Kidney tubule cell (primary cell): ENCODE measurements at places on chromosomes 6 and 20.
A peak's percentile ranks its signal among the peaks of the same experiment; 100 is the strongest.

DNA sequence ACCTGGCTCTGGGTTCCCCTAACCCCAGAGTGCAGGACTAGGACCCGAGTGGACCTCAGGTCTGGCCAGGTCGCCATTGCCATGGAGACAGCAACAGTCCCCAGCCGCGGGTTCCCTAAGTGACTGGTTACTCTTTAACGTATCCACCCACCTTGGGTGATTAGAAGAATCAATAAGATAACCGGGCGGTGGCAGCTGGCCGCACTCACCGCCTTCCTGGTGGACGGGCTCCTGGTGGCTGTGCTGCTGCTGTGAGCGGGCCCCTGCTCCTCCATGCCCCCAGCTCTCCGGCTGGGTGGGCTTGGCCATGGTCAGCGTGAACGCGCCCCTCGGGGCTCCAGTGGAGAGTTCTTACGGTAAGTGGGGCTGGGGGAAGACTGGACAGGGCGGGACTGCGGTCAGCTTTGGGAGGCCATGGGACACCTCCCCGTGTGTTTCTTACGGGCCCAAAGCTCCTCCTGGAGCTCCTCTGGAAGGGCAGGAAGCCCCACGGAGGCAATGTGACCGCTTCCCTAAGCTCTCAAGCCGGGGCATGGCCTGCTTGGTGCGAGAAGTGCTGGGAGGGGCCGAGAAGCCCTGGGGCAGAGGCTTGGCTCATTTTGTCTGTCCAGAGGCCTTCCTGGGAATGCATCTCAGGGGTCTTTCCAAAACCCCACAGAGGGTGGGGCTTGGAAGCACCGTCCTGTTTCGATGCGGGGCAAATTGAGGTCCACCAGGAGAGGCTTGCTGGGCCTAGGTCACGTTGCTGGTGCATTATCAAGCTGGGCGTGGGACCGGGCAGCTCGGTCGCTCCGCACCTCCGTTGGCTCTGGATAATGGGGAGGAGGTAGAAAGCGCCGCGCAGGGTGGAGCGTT is at the start of gene HNF4A:
HNF4A (plus strand) TSS at position 202 of the 855 bp plus-strand sequence; CDS start at position 308, 106 bp downstream.
- no peak for DNase-seq

DNA sequence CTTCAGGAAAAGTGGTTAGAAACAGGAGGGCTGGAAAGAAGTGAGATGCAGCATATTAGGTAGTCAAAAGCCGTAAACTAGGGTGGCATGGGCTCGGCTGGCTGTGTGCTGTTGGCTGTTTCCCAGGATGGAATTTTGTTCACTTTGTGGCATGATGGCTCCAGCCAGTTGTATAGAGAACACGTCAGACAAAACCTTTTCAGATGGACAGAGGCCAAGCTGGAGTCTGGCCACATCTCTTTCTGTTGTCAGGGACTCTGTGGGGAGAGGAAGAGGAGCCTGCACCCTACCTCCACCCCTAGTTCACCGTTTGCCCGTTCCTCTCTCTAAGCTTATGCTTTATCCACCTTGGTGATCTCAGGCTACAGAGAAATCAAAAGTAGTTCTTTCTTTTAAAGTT is 22.0 kb downstream of the C6orf89 start:
- no peak for DNase-seq

DNA sequence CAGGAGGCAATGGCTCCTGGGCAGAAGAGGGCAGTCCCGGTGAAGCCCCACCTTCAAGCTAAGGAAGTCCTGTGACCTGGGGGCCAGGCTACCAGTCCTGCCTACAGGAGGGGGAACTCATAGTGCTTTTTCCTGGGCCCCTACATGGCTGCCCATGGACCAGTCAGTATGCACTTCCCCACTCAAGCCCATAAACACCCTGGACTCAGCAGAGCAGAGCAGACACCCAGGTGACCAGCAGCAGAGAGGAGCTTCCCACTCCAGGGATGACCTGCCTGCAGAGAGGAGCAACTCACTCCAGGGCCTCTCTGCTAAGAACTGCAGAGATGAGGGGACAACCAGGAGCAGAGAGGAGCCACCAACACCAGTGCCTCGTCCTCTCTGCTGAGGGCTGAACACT is 14.3 kb upstream of the ABCC10 start:
- DNase-seq = no peak

DNA sequence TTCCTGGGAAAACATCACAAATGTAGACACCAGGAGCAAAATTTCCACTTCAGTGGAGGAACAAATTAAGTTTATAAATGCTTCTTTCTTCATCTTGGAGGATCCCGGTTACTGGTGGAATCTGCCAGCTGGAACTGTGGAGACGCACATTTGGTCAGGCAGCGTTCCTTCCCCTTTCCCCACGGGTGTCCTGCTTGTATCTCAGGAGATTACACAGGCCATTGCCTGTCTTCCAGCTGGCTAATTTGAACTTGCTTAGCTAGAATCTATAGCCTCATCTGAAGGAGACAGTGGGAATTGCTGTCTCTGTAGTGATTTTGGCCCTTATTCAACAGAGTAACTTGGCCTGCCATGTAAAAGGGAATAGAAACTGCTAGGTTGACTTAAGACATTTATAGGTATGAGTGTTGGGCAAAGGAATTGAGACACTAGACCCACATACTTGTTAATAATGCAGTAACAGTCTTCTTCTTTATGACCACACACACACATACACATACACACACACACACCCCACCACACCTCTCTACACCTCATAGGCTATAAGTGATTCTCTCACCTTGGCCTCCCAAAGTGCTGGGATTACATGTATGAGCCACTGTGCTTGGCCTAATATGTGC is 34.4 kb downstream of the TSBP1 start:
- DNase-seq = no peak

DNA sequence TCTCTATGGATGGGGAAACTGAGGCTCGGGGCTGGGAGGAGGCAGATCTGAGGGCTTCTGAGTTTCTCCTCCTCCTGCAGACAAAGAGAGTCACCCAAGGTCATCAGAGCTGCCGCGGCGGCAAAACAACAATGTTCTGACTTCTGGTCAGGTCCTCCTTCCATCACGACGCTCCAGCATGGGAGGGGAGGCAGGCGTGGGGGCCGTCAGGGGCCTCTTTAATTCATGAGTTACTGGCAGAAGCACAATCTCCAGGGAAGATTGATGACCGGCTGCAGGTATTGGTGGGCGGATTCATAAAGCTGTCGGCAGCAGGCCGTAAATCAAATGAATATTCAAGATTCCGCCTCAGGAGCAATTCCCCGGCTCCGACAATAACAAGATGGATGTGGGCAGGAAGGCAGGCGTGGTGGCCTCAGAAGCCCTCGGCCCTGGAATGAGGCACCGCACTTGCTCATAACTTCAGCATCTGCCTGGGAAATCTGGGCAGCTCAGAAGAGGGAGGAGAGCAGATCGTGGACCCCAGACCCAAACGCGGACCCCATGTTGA is 19.1 kb downstream of the PCK1 start:
- no peak for DNase-seq

GRCh38 chr6:2575236-2575635 is 175.5 kb downstream of the MYLK4 start:
- no peak for DNase-seq

GRCh38 chr6:138341176-138341575 is 36.5 kb upstream of the SMIM28 start:
- DNase-seq = no peak

- no peak for DNase-seq
Measured at GRCh38 chr6:123526128-123526527, 110.6 kb downstream of the TRDN start.

- no peak for DNase-seq
Measured at GRCh38 chr6:98498866-98499265, 335.5 kb upstream of the POU3F2 start.

DNA sequence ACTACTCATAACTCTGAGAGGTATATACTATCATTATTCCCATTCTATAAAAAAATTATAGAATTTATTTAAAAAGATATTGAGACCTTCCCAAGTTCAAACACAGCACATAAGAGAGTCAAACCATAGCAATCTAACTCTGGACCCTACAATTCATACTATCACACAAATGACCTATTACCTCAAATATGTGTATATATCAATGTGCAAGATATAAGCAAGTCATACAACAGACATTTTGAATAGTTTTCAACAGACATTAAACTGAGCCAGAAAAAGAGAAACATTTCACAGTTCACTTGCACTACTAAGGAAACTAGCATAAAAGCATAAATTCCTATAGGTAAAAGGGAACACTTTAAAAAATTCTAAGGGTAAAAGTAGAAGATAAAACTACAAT is 11.7 kb downstream of the PHIP start:
- DNase-seq = no peak

- no peak for DNase-seq
Measured at GRCh38 chr6:37459981-37460800, 27.2 kb downstream of the CMTR1 start.

- DNase-seq = no peak
Measured at GRCh38 chr20:59217794-59218280, 54.2 kb downstream of the ZNF831 start.

GRCh38 chr6:31814677-31815024 is 432 bp downstream of the HSPA1L start:
- peak; percentile 98 for DNase-seq

DNA sequence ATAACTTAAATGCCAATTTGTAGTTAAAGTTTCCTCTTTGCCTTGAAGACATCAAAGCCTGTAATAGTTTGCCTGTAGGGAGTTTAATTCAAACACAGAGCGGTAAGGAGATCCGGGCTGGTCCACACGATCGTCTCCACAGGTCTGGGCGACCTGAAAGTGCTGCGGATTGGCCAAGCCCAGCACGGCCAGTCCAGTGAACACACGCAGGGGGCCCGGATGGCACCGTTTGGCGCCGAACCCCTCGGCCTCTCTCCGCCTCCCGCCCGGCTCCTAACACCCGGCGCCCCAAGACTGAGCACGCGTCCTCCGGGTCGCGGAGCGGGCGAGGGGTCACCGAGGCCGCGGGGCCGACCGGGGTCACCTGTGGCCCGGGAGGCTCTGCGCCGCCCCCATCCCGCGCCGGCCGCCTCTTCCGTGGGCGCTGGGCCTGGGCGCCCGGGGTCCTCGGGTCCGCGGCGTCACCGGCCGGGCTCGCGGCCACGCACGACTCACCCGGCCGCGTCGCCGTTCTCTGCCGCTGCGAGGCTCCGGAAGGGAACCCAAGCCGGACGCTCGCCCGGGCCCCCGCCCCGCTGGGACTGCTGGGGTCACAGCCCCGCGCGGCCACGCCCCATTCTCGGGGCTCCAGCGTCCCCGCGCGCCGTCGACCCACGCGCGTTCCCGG is 481 bp downstream of the SERPINB6 start:
- DNase-seq = peak; percentile 61

- no peak for DNase-seq
Measured at GRCh38 chr20:58752565-58752964, 60.0 kb downstream of the NPEPL1 start.

DNA sequence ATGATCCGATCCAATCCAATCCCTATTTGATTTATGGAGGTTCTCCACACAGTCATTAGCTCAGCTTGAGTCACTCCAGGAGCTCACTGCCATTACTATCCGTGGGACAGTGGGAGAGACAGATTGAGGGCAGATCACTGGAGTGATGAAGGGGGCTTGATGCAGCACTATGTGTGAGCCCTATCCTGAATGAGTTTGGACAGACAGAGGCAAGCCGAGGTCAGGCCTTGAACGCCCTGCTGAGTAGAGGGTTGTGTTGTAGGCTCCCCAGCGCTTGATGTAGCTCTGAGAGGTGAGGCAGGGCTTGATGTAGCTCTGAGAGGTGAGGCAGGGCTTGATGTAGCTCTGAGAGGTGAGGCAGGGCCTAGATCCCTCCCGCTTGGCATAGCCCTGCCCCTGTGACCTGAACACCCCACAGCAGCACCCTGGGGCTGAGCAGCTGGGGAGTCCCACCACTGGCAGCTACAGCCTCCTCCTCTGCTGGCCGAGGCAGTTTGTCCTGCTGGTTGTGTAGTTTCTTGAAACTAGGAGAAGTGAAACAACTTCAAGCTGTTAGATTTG is 58.7 kb downstream of the ZFAND3 start:
- peak; percentile 6 for DNase-seq

GRCh38 chr6:149862922-149863697 is 1.0 kb downstream of the LRP11 start:
- DNase-seq = peak; percentile 85

- DNase-seq = no peak
Measured at GRCh38 chr20:20793591-20793990, 81.1 kb upstream of the RALGAPA2 start.

DNA sequence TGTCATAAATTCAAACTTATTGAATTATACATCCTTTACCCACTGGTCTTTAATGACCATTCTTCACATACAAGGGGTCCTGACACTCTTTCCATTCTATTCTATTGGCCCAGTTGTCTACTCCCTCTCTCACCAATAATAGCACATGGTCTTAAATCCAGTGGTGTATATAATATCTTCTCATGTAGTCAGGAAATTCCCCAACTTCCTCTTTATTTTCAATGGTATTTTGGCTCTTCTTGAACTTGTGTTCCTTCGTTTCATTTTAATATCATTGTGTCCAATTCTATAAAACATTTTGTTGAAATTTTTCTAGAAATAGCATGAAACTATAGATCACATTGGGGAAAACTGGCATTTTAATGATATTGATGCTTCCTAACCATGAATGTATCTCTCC is 36.8 kb downstream of the PSMB9 start:
- DNase-seq = no peak

DNA sequence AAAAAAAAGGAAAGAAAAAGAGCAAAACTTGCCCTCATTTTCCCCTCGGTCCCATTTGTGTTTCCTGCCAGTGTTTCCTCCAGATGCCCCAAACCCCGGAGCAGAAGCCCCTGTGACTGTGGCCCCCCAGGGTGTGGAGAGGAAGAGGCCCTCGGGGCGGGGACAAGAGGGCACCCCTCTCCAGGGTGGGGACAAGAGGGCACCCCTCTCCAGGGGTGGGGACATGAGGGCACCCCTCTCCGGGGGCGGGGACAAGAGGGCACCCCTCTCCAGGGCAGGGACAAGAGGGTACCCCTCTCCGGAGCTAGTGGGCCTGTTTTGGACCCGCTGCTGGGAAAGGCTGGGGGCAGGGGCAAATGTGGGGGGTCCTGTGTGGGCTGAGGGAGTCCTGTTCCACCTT is 13.1 kb downstream of the MYT1 start:
- no peak for DNase-seq

GRCh38 chr6:743320-744096 is 50.6 kb upstream of the EXOC2 start:
- DNase-seq = no peak

GRCh38 chr20:53829255-53829723 is 235.7 kb upstream of the ZNF217 start:
- peak; percentile 96 for DNase-seq

DNA sequence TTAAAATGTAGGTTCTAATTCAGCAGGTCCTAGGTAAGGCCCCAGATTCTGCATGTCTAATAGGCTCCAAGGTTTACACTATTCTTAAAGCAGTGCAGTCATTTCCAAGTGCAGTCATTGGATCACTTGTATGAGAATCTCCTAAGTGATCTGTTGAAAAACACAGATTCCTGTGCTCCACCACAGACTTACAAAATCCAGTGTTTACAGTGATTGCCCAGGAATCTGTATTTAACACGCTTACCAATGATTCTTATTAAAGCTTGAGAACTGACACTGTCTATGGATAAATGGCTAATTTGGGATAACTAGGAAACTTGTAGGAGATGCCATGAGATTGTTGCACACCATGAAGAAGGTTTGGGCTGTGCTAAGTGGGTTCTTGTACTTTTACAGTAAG is 104.6 kb upstream of the PLEKHG1 start:
- DNase-seq = no peak

- DNase-seq = no peak
Measured at GRCh38 chr6:65091561-65091960, 615.5 kb downstream of the EYS start.

- DNase-seq = peak; percentile 68
Measured at GRCh38 chr20:10040070-10040975, 5.5 kb downstream of the ANKEF1 start.
